Retina (tissue), 1 donor: ENCODE measurements at places on chromosomes 6 and 20.
A peak's percentile ranks its signal among the peaks of the same experiment; 100 is the strongest.

- DNase-seq = no peak
These were observed 6.9 kb downstream of the BLOC1S5 start for GRCh38 chr6:8057263-8057662.

DNA sequence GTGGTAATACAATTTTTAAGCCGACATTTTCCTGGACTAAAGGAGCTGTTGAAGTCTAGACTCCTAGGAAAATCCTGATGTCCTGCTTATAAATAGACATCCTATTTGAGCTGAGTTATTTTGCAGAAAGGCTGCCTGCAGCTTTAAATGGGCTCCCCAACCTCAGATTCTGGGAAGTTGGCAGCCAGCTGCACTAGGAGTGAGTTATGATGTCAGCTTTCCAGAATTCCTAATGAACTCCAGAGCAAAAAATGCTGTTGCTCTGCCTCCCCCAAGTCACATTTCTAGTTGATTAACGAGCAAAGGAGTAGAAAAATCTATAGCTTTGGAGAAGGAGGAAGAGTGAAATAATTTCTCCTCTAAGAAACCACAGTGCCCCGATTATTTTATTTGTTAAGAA, 346.3 kb upstream of the SULF2 start:
- DNase-seq = no peak

DNA sequence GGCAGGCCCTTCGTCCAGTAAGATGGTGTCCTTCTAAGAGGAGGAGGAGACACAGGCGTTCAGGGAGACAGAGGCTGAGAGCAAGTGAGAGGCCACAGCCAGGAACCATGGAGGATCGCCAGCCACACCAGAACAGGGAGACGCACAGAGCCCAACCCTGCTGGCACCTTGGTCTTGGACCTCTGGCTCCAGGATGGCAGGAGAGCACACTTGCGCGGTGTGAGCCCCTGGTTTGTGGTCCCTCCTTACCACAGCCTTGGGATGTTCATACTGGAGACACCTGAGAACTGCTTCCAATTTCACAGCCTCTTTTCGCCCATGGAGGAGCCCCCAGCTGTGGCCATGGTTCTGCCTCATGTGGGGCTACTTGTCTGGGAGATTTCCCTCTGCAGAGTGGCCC, 222.4 kb downstream of the DLL1 start:
- no peak for DNase-seq

DNA sequence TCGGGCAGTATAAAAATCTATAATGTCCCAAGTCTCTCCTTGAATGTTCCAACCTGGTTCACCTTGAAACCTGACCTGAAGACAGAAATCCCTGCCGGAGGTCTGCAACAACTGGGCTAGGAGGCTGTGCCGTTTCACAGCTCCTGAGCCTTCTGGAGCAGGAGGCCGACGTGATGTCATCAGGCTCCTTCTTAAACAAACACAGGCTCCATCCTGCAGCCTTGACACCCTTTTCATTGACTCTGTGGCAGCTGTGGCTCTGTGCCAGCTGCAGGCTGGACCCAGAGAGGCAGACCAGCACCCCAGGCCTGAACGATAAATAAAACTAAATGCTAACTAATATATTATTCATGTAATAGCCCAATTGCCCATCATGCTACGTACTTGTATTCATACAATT, 483.9 kb downstream of the CD83 start:
- no peak for DNase-seq

DNA sequence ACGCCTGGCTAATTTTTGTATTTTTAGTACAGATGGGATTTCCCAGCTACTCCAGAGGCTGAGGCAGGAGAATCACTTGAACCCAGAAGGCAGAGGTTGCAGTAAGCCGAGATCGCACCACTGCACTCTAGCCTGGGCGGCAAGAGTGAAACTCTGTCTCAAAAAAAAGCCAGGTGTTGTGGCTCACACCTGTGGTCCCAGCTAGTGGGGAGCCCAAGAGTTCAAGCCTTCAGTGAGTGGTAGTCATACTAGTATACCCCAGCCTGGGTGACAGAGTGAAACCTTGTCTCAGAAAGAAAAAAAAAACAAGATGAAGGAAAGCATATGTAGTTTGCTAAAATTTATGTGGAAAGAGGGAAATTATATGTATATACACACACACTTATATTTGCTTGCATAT, 20.0 kb upstream of the POU5F1 start:
- no peak for DNase-seq

DNA sequence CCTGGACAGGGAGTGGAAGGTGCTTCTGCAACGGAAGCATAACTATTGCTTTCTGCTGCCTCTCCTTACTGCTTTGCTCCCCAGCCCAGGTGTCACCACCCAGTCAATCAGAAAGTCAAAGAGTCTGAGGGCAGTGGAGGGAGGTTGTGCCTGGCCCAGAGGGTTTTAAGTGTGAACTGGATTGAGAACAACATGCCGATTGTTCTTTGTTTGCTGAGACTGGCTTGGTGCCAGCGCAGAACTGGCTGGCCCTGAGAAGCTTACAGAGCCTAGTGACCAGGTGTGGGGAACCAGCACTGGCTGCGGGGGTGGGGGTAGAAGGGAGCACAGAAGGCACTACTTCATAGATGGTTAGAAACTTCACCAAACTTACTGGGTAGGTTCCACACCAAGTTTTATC, 31.1 kb upstream of the ENPP4 start:
- DNase-seq = no peak

- DNase-seq = no peak
These were observed 38.4 kb upstream of the CCDC167 start for GRCh38 chr6:37538107-37538506.

- DNase-seq = no peak
These were observed 24.1 kb downstream of the TFAP2C start for GRCh38 chr20:56653211-56653610.

- no peak for DNase-seq
These were observed 9.5 kb downstream of the TAAR2 start for GRCh38 chr6:132614554-132614953.

DNA sequence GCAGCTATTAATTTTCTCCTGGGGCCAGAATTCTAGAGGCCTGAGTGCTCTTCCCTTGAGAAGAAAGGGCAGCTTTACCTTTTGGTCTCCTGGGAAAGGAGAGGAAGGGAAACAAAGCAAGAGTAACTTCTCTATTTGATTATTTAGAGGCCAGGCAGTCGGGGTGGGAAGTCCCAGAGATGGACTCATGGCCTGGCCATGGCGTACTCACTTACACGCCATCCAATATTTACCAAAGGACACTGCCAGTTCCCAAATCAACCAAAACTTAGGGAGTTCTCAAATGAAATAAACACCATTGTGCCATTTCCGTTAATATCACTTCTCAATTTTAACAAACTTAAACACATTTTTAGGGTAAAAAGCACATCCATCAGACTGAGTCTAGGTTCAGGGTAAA, 76.6 kb downstream of the CDS2 start:
- DNase-seq = no peak

DNA sequence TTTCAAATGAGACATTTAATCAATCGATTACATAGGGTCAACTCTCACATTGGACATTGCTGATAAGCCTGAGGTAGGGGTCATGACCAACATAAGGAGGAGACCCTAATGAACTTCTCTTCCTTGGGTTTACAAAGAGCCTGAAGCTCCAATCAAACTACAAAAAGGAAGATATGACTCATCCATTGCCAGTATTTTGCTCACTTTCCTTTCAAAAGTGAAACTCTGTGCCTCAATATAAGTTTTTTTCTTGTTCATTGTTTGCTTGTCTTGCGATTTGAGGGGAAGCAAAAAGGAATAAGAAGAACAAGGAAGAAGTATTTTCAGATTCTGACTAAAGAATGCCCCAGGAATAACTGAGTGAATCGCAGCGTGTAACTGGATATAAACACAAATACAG, 38.8 kb upstream of the KHDRBS2 start:
- no peak for DNase-seq

DNA sequence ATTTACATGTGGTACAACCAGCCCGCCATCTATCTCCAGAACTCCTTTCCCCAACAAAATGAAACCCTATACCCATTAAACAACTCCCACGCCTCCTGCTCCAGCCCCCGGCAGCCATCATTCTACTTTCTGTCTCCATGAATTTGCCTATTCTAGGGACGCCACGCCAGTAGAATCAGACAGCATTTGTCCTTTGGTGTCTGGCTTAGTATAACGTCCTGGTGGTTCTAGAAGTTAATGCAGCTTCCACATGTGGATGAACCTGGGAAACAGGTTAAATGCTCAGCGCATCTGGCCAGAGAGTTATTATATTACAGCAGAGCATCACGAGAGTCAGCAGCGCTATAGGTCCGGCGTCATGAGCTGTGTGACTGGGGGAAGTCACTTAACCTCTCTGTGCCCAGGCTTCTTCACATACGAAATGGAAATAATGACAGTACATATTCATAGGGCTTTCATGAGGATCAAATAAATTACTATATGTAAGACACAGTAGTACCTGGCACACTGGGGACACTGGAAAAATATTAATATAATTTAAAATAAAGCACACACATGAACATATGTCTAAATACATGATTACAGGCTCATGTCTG, 178.7 kb upstream of the TAB2 start:
- no peak for DNase-seq

GRCh38 chr6:41442352-41442672, 103.9 kb upstream of the FOXP4 start:
- DNase-seq = no peak

- DNase-seq = no peak
These were observed 697.6 kb downstream of the HACE1 start for GRCh38 chr6:104162036-104162669.

DNA sequence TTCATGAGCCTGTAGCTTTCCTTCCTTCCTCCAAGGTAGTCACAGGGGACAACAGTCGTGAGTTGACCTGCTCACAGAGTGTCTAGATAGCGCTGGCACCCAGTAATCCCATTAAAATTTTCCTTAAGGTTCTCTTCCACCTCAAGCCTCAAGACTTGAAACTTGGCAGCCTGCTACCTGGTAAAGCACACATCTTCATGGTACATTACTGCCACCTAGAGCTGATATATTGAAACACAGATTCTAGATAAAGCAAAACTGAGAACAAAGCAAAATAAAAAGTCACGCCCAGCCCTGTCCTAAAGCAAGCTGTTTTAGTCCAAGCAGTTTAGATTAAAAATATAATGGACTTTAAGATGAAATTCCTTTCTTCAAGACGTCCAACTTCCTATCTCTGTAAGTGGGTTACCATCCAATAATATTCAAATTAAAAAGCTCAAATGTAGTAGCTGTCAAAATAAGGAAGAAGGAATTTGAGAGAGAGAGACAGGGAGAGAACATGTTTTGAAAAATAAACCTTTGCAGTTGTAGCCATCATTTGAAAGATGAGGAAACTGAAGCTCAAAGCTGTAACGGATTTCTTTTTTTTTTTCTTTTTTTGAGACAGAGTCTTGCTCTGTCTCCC, 50.7 kb upstream of the CD83 start:
- peak; percentile 62 for DNase-seq

DNA sequence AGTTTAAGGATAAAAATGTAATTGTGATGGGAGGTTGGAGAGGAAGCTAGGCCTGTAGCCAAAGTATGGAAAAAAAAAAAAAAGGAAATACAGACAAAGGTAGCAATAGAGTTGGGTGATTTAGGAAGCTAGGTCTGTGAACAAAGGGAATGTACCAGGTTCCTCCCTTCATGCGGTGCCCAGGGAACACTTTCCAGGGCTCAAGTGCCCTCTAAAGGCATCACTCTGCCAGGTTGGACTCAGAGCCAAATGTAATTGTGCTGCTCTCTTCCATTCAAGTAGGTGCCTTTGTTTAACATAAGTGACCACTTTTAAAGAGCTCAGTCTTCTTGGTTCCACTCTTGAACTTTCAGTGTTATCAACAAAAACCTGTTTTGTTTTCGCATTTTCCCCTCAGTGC, 159.7 kb upstream of the AHI1 start:
- no peak for DNase-seq

DNA sequence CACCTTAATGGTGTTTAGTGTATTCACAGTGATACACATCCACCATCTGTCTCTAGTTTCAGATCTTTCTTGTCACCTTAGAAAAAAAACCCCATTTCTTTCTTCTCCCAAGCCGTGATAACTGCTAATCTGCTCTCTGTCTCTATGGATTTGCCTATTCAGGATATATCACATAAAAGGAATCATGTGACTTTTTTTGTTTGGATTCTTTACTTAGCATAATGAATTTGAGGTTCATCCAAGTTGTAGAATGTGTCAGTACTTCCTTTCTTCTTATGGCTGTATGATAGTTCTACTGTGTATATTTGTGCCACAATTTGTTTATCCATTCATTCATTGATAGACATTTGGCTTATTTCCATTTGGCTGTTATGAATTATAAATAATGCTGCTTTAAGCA, 57.1 kb downstream of the ITCH start:
- no peak for DNase-seq

DNA sequence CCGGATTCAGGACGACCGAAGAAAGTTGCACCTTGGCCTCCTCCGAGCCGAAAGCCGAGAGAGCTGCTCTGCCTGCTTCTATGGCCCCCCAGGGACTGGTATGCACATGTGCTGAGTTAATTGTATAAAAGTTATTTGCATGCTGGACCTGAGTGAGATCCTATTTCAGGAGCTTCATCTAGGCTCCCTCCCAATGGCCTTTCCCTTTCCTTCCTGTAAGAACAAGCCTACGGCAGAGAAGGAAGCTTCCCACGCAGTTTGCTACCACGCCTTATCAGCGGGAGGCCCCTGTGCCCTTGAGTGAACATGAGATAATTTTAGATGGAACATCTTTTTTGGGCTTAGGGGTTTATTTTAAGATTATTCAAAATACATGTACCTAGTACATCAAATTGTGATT, 65.9 kb downstream of the RIN2 start:
- no peak for DNase-seq

DNA sequence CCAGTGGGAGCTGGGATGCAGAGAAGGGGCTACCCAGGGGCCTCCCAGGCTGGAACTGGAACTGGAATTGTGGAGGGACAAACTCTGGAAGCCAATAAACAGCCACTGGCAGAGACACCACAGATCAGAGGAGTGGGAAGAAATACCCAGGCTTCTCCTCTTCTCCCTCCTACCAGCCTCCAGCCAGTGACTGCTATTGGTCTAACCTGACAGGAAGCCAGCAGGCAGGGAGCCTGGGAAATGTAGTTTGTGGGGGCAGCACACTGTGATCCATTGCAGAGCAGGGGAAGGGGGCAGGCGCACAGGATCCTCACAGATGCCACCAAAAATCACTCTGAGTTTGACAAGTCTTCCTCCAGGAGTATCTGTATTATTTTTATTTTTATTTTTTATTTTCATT, 12.1 kb upstream of the MLN start:
- no peak for DNase-seq

DNA sequence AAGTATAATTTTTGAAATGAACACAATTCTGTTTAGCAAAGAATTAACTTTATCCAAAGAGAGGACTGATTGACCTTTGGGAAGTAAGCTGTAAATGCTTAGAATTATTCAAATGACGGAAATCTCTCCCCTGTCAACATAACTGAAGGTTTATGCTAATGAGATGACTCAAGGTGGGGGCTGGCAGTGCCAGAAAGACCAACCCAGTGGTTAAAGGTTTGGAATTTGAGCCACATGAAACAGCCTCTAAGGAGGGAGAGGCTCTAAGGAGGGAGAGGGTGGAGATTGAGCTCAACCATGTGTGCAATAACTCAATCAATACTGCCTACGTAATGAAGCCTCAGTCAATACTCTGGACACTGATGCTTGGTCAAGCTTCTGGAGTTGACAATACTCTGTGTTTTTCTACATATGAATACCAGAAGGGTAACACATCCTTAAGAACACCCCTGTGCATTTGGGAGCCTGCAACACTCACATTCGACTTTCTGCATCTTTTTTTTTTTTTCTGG, 123.4 kb upstream of the TENT5A start:
- peak; percentile 13 for DNase-seq

- no peak for DNase-seq
These were observed 6.3 kb downstream of the BMP6 start for GRCh38 chr6:7732228-7732627.
